ENCODE measurements at places on chromosomes 13 and 19.
A peak's percentile ranks its signal among the peaks of the same experiment; 100 is the strongest.

DNA sequence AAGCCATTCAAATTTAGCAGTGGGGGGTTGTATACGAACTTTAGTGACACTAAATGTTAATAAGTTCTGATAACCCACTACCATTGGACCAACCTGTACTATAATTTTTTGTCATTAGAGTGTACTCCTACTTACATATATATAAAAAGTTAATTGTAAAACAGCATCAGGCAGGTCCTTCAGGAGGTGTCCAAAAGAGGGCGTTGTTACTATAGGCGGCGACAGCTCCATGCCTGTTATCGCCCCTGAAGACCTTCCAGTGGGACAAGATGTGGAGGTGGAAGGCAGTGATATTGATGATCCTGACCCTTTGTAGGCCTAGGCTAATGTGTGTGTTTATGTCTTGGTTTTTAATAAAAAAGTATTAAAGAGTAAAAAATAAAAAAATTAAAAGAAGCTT lies 27.5 kb downstream of the SPRYD7 start:
- no peak for DNase-seq

DNA sequence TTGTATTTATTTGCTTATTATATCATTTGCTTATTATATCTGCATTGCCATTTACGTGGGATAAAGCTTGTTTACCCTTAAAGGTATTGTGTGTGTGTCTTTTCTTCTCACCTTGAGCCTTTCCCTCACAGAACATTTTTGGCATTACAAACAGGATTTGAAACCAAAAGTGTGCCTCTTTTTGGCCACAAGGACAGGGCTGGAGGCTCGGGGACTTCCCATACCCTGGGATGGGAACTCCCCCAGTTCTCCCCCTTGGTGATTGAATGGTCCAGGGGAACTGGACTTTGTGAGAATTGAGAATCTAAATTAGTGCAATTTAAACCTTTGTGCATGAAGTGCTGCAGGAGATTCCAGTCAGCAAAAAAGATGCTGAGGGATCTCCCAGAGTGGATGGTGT lies 2.4 kb upstream of the ZNF506 start:
- DNase-seq: no peak

DNA sequence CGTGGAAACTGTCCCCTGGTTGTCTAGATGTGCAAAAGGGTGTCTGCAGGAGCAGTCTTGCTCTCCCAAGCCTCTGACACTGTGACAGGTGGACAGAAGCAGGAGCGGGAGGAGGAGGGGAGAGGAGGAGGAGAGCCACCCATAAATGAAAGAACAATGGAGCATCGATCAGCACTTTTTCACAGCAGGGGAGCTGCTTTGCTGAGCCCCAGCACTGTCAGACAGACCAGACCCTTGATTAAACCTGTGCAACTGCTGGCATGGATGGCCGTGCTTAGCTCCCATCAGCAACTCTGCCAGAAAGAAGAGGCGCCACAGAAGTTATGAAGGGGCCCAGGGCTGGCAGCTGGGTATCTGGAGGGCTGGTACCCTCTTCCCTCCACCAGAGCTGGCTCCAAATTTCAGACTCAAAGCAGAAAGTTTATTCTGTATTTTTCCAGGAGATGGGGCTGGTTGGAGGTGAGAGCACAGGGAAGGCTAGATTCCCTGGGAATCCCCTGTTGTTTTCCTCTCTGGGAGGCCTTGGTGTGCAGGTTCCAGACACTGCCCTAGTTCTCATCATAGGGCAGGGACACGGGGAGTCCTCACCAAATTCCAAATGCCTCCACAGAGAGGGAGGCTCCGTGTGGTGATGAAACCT lies 1192.2 kb downstream of the UQCRFS1 start:
- no peak for DNase-seq

DNA sequence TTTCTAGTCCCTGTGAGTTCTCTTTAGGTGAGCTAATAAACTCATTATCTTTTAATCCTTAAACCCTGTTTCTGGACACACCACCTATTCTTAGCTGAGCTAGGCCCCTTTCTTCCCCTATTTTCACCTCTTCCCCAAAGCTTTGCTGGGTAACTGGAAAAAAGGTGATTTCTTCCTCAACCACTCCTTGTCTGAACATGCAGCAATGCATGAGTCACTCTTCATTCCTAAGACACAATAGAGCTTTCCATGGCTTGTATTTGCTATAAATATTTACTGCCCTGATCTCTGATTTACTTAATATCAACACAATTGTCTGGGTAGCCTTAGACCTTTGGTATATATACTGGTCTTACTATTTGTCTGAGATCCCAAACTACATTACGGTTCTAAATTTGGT lies 370.9 kb downstream of the KLF5 start:
- peak; percentile 13 for DNase-seq

- no peak for DNase-seq
Measured at GRCh38 chr13:111511805-111512504, 191.5 kb downstream of the TEX29 start.

DNA sequence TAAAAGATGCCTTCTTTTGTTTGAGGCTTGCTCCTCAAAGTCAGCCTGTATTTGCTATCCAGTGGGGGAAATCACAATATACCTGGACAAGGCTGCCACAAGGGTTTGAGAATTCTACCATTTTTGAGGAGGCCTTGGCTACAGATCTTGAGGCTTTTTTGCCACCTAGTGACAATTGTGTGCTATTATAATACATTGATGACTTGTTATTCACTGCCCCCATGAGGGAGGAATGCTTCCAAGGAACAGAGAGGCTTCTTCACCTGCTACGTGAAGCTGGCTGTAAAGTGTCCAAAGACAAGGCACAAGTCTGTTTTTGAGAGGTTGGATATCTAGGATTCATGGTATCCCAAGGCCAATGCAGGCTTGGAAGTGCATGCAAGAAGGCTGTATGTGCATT lies 72.5 kb downstream of the ZNF708 start:
- DNase-seq: peak; percentile 16

- DNase-seq: peak; percentile 75
Measured at GRCh38 chr19:17348700-17349099, 11.3 kb downstream of the GTPBP3 start.

GRCh38 chr19:8511573-8512101 lies 2.3 kb downstream of the ZNF414 start:
- DNase-seq: no peak

- DNase-seq: peak; percentile 10
Measured at GRCh38 chr13:72696579-72696978, 30.9 kb downstream of the MZT1 start.

GRCh38 chr19:54463531-54464043 lies at the start of gene LENG9:
Gene LENG9 (minus strand): TSS chr19:54463778. CDS start chr19:54463526, 252 bp downstream.
- DNase-seq: peak; percentile 100

- DNase-seq: no peak
Measured at GRCh38 chr19:54045771-54046170, 17.9 kb downstream of the VSTM1 start.

- DNase-seq: no peak
Measured at GRCh38 chr19:19121371-19121770, 16.9 kb downstream of the TMEM161A start.

GRCh38 chr19:7658219-7658686 lies 10.6 kb upstream of the RETN start:
- no peak for DNase-seq

DNA sequence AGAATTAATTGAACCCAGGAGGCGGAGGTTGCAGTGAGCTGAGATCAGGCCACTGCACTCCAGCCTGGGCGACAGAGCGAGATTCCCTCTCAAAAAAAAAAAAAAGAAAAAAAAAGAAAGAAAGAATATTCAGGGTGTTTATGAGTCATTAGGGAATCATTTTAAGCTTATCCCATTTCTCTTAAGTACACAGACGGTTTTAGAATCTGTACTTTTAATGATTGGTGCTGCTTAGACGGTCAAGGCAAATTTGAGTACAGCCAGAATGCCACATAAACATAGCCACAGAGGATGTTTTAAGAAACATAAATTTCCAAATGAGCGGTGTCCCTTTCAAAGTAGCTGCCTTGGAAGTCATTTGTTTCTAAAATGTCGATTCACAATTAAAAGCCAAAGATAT lies 2.6 kb downstream of the SPRYD7 start:
- peak; percentile 28 for DNase-seq

DNA sequence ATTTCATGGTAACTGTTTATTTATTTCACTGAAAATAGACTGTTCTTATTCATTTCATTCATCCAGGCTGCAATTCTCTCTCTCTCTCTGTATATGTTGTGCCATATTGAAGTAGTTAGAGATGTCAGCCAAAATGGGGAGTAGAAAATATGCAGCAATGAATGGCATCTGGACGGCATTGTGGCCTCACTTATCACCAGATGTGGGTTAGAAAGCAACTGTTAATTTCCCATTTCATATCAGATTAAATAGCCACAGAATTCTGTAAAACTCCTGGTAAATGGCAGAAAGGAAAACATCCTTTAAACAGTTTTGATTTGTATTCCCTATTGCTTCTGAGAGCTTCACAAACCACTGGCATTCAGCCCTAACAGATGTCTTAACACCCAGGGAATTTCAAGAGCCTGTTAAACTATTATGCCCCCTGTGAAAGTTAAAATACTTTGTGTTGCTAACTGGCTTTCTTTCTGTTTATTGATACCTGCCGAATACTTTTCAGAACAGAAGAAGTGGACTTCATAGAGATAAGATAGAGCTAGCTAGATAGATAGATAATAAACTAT lies 1763.3 kb upstream of the MIR17HG start:
- DNase-seq: no peak

GRCh38 chr19:8642561-8642960 lies 12.1 kb downstream of the NFILZ start:
- DNase-seq: no peak

DNA sequence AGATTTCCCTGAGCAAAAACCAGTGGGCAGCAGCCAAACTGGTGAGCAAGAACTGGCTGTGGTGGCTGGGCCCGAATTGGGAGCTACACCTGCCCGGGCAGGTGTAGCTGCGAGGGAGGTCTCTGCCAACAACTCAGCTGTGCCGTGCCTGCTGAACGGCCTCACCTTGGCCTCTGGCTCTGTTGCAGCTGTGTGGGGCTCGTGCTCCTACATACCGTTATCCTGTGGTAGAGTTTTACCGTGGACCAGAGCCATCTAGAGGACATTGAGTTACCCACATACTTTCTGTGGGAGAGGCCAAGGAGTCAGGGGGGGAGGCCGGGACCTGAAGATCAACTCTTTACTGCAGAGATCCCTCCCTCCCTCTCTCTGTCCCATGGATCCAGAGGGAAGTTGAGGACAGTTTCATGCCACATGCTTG lies 113.2 kb downstream of the TM9SF2 start:
- peak; percentile 16 for DNase-seq

GRCh38 chr19:14035706-14036105 lies 4.1 kb downstream of the IL27RA start:
- DNase-seq: peak; percentile 81

DNA sequence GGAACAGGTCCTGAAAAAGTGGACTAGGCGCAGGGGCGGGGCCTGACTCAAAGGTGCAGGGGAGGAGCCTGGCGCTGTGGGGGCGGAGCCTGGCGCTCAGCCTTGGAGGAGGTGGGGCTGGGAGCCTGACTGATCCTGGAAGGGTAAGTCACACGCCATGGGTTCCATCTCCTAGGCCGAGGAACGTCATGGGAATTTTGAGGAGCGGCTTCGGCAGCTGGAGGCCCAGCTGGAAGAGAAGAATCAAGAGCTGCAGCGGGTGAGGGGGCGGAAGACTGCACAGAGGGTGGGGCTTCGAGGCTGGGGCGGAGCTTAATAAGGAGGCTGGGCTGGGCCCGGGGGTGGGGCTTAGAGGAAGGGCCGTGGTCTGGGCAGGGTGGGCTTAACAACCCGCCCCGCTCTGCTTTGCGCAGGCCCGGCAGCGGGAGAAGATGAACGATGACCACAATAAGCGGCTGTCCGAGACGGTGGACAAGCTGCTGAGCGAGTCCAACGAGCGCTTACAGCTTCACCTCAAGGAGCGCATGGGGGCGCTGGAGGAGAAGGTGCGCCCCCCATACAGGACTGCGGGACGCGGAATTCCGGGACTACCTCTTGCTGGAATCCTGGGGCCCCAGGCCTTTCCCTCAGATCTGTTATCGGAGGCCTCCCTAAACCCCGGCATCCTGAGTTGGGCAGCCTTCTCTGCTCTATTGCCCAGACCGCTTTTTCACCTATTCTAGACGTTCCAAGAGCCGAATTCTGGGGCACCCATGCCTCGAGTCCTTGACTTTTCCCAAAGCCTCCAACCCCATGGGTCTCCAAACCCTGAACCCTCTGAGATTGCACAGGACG lies 14.5 kb downstream of the PPFIA3 start:
- peak; percentile 74 for DNase-seq

DNA sequence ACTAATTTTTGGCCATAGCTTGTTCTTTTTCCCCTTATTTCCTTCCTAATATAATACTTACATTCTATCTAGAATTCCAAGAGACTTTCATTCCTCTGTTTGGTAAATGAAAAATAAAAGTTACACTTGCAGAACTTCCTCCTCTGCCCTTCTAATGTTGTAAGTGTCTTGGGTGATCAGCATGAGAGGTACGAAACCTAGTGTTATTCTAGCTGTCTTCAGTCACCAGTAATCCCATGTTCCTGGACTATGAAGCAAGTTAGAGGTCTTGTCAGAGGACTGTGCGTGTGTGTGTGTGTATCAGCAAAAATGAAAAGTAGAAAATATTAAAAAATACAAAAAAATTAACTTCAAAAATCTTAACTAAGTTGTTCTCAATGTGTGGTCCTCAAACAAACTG lies 307.0 kb downstream of the SPRY2 start:
- DNase-seq: no peak
